Transverse colon (tissue), 4 donors: ENCODE measurements at places on chromosomes 5 and 9. TPM values are rescaled to one million over a fixed set of nuclear protein-coding genes. Genes with fewer than 3 reads are reported as not detected.

ROR2 gene
- 12.4 TPM for total RNA-seq

DNA sequence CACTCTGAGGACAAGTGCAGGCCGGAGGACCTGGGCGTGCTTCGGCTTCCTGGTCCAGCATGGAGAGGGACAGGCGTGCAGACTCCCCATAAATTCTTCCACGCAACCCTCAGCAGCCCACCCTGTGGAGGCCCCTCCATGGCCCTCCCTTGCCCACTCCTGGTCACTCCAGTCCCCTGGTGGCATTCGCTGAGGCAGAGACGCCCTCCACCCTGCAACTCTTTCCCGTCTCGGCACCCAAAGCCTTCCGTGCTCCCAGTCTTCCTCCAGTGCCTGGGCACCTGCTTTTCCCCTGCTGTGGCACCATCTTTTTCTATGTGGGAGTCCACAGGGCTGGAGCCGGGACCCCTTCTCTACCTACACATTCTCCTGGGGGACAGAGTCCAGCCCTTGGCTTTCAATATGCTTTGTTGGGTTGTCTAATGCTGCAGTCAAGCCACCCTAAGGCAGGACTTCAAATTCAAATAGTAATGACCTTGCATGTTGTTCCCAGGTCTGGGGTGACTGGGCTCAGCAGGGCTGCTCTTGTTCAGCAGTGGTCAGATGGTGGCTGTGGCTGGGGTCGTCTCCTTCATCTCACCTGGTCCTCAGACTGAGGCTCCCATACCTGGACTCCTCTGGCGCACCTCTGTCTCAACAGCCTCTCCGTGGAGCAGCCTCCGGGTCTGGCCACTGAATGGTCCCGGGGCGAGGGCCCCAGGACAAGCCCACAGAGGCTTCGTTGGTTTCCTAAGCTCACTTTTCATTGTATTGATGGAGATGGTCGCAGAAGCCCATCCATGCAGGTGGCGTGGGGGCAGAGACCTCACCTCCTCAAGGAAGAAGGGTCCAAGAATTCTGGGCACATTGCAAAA is 15.2 kb downstream of the MRPL36 start:
- no peak overlapping the region for H3K4me3 ChIP-seq
- no peak for DNase-seq
- H3K27ac ChIP-seq: no peak overlapping the region
- H3K4me1 ChIP-seq: no peaks in the 10 kb centered on the region

DNA sequence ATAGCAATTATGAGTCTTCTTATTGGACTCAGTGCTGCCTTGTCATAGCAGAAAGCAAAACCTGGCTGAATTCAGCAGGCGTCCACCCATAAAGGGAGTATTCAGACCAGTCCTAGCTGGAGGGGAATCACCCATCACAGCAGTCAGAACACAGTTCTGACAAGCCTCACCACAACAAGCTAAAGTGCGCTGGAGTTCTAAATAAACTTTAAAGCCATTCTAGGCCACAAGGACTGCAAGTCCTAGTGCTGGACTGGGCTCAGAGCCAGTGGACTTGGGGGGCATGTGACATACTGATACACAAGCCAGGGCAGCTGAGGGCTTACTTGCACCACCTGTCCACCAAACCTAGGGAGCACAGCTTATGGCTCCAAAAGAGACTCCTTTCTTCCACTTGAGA is 115.3 kb upstream of the PCSK5 start:
- no peaks in the 10 kb centered on the region for H3K27me3 ChIP-seq
- no peaks in the 10 kb centered on the region for H3K36me3 ChIP-seq
- H3K27ac ChIP-seq: no peak overlapping the region
- DNase-seq: no peak

GRCh38 chr5:150514708-150515211 is 6.8 kb downstream of the NDST1 start:
- H3K4me1 ChIP-seq: peaks cover 71% of the 10 kb centered on the region
- H3K4me3 ChIP-seq: no peak overlapping the region
- DNase-seq: no peak
- peak overlapping the region; percentile 60 for H3K27ac ChIP-seq

DNA sequence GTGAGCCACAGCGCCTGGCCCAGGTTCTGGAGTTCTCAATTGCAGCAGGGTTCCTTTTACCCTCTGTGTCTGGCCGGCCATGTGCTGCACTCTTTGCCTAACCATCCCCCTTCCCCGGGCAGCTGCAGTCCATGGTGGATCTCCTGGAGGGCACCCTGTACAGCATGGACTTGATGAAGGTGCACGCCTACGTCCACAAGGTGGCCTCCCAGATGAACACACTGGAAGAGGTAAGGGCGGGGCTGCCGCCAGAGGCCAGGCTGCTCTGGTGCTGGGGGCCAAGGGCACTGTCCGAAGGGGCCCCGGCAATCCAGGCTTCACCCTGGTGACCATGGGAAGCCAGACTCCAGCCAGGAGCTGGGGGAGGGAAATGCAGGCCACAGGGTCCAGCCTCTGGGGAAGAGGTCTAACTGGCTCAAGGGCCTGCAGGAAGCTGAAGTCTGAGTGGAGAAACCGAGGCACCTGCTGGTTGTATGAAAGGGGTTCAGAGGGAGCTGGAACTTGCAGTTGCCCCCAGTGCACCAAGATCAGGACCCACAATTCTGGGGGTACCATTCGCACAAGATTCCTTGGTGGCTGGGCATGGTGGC is 18.1 kb downstream of the OLFML2A start:
- H3K27ac ChIP-seq: peak overlapping the region; percentile 78
- DNase-seq: no peak
- H3K4me3 ChIP-seq: no peak overlapping the region
- peaks cover 6% of the 10 kb centered on the region for H3K4me1 ChIP-seq
- no peaks in the 10 kb centered on the region for H3K27me3 ChIP-seq

FOXD4L5 gene
- not detected for total RNA-seq

ANKRD18B gene
- total RNA-seq: not detected

LMAN2 gene
- total RNA-seq: 236 TPM

DNA sequence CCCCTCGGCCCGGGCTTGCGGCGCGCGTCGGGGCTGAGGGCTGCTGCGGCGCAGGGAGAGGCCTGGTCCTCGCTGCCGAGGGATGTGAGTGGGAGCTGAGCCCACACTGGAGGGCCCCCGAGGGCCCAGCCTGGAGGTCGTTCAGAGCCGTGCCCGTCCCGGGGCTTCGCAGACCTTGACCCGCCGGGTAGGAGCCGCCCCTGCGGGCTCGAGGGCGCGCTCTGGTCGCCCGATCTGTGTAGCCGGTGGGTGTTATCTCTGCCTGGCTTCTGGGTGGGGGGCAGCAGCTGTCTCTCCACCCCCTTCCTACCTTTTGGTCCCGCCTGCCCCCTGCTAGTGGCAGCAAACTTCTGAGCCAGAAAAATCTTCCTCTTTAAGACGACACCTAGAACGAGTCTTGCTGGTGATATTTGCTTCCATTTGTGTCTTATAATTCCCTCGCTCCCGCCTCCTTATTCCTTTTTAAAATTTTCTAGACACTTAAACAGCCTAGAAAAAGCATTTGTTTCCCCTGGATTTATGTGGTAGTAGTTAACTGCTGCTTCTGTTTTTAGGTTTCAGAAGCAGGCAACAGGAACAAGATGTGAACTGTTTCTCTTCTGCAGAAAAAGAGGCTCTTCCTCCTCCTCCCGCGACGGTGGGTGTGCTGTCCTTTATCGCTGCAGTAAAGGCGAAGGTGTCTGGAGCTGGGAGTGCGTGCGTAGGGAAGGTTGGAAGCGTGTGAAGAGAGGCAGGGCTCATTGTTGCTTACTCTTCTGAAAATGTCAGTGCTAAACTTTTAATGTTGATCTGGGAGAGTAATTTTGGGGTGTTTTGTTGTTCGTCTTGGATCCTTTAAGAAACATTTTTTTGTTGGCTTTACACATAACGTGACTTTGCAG is 554 bp downstream of the JAK2 start:
- no peaks in the 10 kb centered on the region for H3K27me3 ChIP-seq
- peak overlapping the region; percentile 97 for H3K27ac ChIP-seq
- H3K4me1 ChIP-seq: peaks cover 36% of the 10 kb centered on the region
- H3K36me3 ChIP-seq: no peaks in the 10 kb centered on the region
- peak overlapping the region; percentile 76 for H3K4me3 ChIP-seq

DNA sequence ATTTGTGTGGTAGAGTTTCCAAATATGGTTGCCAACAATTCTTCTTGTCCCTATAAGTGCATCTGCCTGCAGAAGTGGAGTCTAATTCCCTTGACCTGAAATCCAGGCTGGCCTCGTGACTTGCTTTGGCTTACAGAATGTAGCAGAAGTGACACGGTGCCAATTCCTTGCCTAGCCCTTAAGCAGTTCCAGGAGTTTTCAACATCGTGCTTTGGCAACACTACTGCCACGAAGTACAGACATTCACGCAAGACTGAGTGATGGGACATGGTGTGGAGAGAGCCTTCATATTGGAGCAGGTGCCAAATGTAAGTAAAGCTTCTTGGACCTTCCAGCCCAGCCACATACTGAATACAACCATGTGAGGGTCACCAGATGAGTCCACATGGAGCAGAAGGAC is 92.9 kb upstream of the NEK6 start:
- DNase-seq: no peak
- H3K27ac ChIP-seq: no peak overlapping the region
- no peaks in the 10 kb centered on the region for H3K36me3 ChIP-seq
- H3K4me1 ChIP-seq: no peaks in the 10 kb centered on the region

- no peak overlapping the region for H3K4me3 ChIP-seq
- no peak for DNase-seq
- no peaks in the 10 kb centered on the region for H3K4me1 ChIP-seq
- H3K36me3 ChIP-seq: no peaks in the 10 kb centered on the region
Observed at GRCh38 chr5:68953875-68954617, 139.8 kb upstream of the SLC30A5 start.

KIAA0825 gene
- total RNA-seq: 5.3 TPM

CNTLN gene
- total RNA-seq: 1.6 TPM

- H3K36me3 ChIP-seq: peaks cover 9% of the 10 kb centered on the region
- no peaks in the 10 kb centered on the region for H3K27me3 ChIP-seq
- no peak overlapping the region for H3K27ac ChIP-seq
- DNase-seq: no peak
Observed at GRCh38 chr5:177040814-177041420, 18.4 kb downstream of the ZNF346 start.

DNA sequence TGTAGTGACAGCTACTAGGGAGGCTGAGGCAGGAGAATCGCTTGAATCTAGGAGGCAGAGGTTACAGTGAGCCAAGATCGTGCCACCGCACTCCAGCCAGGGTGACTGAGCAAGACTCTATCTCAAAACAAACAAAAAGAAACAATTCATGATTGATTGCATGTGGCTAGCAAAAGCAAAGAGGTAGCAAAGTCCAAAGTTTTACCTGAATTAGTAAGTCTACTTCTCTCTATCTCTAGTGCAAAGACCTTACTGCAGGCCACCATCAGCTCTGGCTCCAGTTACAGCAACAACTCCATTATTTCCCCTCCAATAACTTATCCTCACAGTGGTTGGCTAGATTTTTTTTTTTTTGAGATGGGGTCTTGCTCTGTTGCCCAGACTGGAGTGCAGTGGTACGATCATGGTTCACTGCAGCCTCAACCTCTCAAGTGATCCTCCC is 6.2 kb upstream of the SAR1B start:
- peak; percentile 38 for DNase-seq
- H3K27ac ChIP-seq: peak overlapping the region; percentile 74
- H3K27me3 ChIP-seq: no peaks in the 10 kb centered on the region
- H3K36me3 ChIP-seq: no peaks in the 10 kb centered on the region
- peaks cover 19% of the 10 kb centered on the region for H3K4me1 ChIP-seq

DNA sequence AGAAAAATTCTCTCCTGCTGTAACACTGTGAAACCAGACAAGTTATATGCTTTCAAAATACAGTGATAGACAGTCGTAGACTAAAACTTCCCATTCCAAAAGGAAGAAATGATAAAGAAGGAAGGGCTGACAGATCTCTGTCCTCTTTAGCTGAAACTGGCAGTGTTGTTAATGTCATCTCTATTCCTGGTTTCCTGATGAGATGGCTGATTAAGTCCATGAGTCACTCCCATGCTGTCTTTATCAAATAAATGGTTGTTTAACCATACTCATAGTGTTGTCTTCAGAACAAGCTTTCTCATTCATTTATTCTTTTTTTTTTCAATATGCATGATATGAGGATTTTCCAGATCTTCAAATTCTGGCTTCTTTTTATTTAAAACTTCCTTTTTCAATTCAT is 952.2 kb upstream of the WWC1 start:
- H3K36me3 ChIP-seq: no peaks in the 10 kb centered on the region
- no peak overlapping the region for H3K27ac ChIP-seq
- H3K27me3 ChIP-seq: no peaks in the 10 kb centered on the region

DNA sequence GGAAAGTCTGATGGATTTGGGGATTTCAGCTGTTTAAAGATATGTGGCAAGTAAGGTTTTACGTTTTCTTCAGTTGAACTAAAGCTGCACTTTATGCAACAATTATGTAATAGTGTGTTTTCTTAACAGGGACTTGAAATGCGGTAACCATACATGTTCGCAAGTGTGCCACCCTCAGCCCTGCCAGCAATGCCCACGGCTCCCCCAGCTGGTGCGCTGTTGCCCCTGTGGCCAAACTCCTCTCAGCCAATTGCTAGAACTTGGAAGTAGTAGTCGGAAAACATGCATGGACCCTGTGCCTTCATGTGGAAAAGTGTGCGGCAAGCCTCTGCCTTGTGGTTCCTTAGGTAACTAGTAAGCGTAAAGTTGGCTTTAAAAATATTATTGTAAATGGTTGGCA is 28.5 kb downstream of the NFX1 start:
- H3K27ac ChIP-seq: no peak overlapping the region
- H3K4me1 ChIP-seq: peaks cover 5% of the 10 kb centered on the region
- no peaks in the 10 kb centered on the region for H3K27me3 ChIP-seq
- H3K36me3 ChIP-seq: no peaks in the 10 kb centered on the region
- H3K4me3 ChIP-seq: no peak overlapping the region

ADAM19 gene
- total RNA-seq: 28.1 TPM

DNA sequence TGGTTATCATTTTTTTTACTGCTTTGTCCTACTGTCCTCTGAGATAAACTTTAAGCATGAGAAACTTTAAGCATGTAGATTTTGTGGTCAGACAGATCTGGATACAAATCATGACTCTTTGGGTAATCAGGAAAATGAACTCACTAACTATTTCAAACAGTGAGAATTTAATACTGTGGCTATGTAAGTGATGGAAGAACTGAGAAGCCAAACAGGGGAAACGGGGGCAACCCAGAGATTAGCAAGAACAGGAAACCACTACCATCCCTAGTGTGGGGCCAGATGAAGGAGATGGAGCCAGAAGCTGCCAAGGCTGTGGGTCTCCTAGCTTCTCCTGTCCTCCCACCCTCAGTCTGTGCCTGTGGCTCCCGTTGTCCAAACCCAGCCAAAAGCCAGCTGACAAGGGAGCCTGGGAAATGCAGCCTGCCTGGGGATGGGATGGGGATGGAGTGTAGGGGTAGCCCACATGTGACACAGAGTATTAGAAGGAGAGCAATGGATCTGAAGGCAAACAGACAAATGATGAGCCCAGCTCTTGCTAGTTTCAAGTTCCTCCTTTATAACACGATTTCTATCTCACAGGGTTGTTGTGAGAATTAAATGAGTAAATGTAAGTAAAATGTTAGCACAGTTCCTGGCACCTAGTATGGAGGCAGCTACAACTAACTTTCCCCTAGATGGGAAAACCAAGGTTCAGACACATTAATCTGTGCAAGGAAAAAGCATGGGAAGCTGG is 27.7 kb upstream of the CDC23 start:
- H3K36me3 ChIP-seq: no peaks in the 10 kb centered on the region
- H3K27ac ChIP-seq: no peak overlapping the region
- H3K4me1 ChIP-seq: no peaks in the 10 kb centered on the region
- no peak overlapping the region for H3K4me3 ChIP-seq

PELO gene
- 15.0 TPM for total RNA-seq

MZB1 gene
- total RNA-seq: 39.2 TPM

ST6GALNAC4 gene
- total RNA-seq: 66.1 TPM

- no peaks in the 10 kb centered on the region for H3K36me3 ChIP-seq
- peaks cover 6% of the 10 kb centered on the region for H3K4me1 ChIP-seq
- no peak for DNase-seq
- H3K27me3 ChIP-seq: no peaks in the 10 kb centered on the region
- H3K27ac ChIP-seq: no peak overlapping the region
Observed at GRCh38 chr5:82586181-82586580, 308.0 kb upstream of the RPS23 start.
